ENCODE measurements at places on chromosomes 16 and 17. TPM values are rescaled to one million over a fixed set of nuclear protein-coding genes. Genes with fewer than 3 reads are reported as not detected.

FBXL19 gene
- total RNA-seq = 10.2 TPM

SECTM1 gene
- 7.5 TPM for total RNA-seq

GRCh38 chr17:7497228-7497627 is 13.1 kb downstream of the POLR2A start:
- no peaks in the 10 kb centered on the region for H3K4me1 ChIP-seq
- H3K36me3 ChIP-seq = peaks cover 75% of the 10 kb centered on the region
- DNase-seq = no peak
- no peak overlapping the region for H3K27ac ChIP-seq

DNA sequence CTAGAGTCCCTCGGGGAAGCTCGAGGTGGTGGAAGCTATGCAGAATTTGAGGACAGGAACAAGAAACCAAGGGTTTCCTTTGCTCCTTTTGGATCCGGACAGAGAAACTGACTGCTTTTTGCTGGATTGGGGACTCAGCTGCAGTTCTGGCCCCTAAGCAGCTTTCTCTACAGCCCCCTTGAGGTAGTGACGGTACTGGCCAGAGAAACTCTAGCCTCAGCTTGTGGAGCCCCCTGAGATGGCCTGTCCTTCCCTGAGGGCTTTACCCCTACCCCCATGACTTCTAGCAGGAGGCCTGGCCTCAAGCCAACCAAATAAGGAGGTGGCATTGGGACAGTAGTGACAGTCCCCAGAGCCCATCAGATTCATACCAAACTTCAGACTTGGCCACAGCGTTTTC is 118.1 kb downstream of the IRX5 start:
- no peaks in the 10 kb centered on the region for H3K4me1 ChIP-seq
- H3K4me3 ChIP-seq = no peak overlapping the region

DNA sequence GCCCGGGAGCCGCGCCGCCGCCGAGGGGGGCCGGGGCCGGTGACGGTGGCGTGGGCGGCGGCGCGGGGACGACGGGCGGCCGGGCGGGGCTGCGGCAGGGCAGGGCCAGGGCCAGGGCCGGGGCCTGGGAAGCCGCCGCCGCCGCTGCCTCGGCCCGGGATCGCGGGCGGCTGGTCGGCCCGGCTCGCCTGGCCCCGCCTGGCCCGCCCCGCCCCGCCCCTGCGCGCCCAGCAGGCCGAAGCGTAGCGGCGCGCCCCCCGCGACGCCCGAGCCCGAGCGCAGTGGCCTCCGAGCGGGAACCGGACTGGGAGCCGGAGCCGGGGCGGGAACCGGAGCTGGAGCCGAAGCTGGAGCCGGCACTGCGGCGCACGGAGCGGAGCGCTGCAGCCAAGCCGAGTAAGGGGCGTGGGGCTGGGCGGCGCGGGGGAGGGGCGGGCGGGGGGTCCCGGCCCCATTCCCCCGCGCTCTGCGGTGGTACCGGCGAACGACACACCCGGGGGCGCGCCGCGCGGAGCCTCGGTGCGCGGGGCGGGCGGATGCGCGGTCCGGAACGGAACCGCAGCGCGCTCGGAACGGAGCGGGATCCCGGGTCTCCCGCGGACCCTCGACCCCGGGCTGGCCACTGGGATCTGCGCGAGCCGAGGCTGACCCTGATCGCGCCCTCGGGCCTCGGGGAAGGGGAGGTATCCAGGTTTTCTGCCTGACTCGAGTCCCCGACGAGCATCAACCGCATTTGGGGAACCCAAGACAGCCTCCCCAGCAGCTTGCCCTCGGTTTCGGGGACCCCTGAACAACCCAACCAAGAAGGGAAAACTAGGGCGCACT is at the start of gene BEAN1:
BEAN1 (plus strand) TSS at position 260 of the 825 bp plus-strand sequence. CDS start 10,382 bp downstream, outside the sequence.
- no peaks in the 10 kb centered on the region for H3K36me3 ChIP-seq
- DNase-seq = no peak
- H3K4me1 ChIP-seq = no peaks in the 10 kb centered on the region
- H3K27ac ChIP-seq = no peak within 1 kb of the TSS
- H3K4me3 ChIP-seq = no peak within 1 kb of the TSS

GRCh38 chr16:53052519-53053501 is at the start of gene CHD9NB:
CHD9NB (minus strand) TSS chr16:53052897; CDS start chr16:53044158, 8,739 bp downstream.
- H3K27ac ChIP-seq = no peak within 1 kb of the TSS
- H3K4me1 ChIP-seq = peaks cover 19% of the 10 kb centered on the region
- no peak for DNase-seq
- no peaks in the 10 kb centered on the region for H3K27me3 ChIP-seq
- H3K36me3 ChIP-seq = no peaks in the 10 kb centered on the region

DNA sequence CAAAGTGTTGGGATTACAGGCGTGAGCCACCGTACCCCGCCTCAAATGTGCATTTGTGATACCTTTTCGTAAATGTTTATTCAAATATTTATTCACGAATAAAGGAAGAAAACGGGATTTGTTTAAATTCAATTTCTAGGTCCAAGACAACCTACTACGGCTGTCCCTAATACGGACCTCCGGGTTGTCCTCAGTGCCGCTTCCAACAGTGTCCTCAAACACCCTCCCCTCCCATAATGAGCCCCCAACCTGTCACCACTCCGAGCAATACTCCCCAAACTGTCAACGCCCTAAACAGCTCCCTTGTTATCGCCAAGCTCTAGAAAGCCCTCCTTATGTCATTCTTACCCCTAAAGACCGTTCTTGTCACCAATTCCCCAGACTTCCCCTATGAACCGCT is 539 bp upstream of the GABARAPL2 start:
- no peak for DNase-seq
- H3K36me3 ChIP-seq = peaks cover 30% of the 10 kb centered on the region
- H3K4me1 ChIP-seq = peaks cover 20% of the 10 kb centered on the region

GRCh38 chr17:4010754-4011153 is 46.5 kb upstream of the ATP2A3 start:
- no peak overlapping the region for H3K27ac ChIP-seq
- peaks cover 74% of the 10 kb centered on the region for H3K36me3 ChIP-seq
- no peak overlapping the region for H3K4me3 ChIP-seq
- H3K27me3 ChIP-seq = no peaks in the 10 kb centered on the region

GRCh38 chr16:78755751-78756661 is 656.6 kb downstream of the WWOX start:
- no peak overlapping the region for H3K27ac ChIP-seq
- no peaks in the 10 kb centered on the region for H3K36me3 ChIP-seq
- no peak overlapping the region for H3K4me3 ChIP-seq
- DNase-seq = no peak
- no peaks in the 10 kb centered on the region for H3K27me3 ChIP-seq

DNA sequence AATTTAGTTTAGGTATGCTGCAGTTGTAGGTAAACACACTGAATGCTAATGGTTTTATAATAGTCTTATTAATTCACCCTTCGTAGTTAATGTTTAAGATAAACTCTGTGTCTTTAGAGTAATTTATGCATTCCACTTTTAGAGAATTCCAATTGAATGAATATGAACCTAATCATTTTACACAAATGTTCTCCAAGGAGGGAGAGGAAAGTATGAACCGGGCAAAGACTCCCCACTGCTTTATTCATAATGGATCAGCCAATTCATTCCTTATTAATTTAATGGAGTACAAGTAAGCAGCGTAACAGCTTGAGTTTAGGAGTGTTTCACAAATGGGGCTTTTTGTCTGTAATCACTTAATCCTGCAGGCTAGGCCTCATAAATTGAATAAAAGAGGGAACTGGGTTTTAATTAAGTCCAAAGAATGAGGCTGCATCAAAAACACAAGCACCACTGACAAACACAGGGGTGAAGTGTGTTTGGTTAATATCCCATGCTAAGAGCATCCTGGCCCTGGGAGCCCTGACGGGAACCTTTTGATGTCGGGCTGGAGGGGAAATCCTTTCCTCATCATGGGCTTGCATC is 375.7 kb upstream of the DYNLRB2 start:
- no peak overlapping the region for H3K4me3 ChIP-seq
- H3K4me1 ChIP-seq = no peaks in the 10 kb centered on the region
- H3K27ac ChIP-seq = no peak overlapping the region
- no peaks in the 10 kb centered on the region for H3K27me3 ChIP-seq
- H3K36me3 ChIP-seq = no peaks in the 10 kb centered on the region

DNA sequence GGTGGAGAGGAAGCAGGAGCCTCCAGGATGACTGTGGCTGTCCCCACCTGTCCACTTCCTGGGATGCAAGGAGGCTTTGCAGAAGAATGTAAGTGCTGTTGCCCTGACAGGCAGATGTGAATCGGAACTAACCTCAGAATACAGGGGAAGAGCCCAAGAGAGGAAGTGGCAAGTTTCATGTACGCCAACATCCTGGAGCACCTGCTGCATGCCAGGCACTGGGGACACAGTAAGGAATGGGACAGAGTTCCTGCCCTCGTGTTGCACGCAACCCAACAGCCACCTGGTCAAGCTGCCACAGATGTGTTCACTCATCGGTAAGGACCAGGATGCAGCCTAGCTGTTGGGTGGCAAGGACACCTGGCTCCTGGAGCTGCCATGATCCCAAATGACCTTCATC is 98.6 kb upstream of the RPL38 start:
- H3K27me3 ChIP-seq = no peaks in the 10 kb centered on the region
- no peaks in the 10 kb centered on the region for H3K4me1 ChIP-seq
- no peak overlapping the region for H3K27ac ChIP-seq
- H3K36me3 ChIP-seq = no peaks in the 10 kb centered on the region
- no peak overlapping the region for H3K4me3 ChIP-seq

- H3K27ac ChIP-seq = peak overlapping the region; percentile 31
- H3K4me3 ChIP-seq = no peak overlapping the region
- H3K4me1 ChIP-seq = peaks cover 6% of the 10 kb centered on the region
- H3K36me3 ChIP-seq = peaks cover 7% of the 10 kb centered on the region
- DNase-seq = no peak
Observed at GRCh38 chr16:11957591-11958395, 7.2 kb upstream of the TNFRSF17 start.

DNA sequence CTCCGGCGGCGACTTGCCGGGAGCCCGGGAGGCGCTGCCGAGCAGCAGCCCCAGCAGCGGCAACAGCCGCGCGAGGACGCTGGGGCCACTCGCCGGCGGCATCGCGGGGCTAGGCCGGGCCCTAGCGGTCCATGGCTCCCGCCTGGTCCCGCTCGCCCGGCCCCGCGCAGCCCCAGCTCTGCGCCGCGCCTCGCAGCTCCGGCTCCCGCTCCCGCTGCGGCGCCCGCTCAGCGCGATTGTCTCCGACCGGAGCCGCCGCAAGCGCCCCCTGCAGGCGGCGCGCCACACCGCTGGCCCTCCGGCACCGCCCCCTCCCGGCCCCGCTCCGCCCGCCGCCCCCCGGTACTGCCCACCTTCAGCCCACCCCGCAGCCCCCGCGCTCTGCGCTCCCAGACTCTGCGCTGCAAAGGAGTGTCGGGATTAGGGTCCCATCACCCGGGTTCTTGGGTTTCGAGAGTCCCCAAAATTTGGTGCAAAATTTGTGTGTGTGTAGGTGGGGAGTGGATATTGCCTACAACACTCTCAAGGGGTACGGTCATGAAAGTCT is at the start of gene FAM171A2:
FAM171A2 (minus strand) TSS at position 241 of the 547 bp plus-strand sequence; CDS start at position 102, 139 bp downstream.
- peak; percentile 76 for DNase-seq
- H3K4me1 ChIP-seq = peaks cover 5% of the 10 kb centered on the region
- H3K27me3 ChIP-seq = peaks cover 17% of the 10 kb centered on the region
- H3K4me3 ChIP-seq = peak within 1 kb of the TSS; percentile 61

- no peaks in the 10 kb centered on the region for H3K36me3 ChIP-seq
- no peaks in the 10 kb centered on the region for H3K4me1 ChIP-seq
- no peak for DNase-seq
- H3K27me3 ChIP-seq = no peaks in the 10 kb centered on the region
- no peak overlapping the region for H3K4me3 ChIP-seq
Observed at GRCh38 chr16:83704656-83705055, 103.1 kb upstream of the HSBP1 start.

DNA sequence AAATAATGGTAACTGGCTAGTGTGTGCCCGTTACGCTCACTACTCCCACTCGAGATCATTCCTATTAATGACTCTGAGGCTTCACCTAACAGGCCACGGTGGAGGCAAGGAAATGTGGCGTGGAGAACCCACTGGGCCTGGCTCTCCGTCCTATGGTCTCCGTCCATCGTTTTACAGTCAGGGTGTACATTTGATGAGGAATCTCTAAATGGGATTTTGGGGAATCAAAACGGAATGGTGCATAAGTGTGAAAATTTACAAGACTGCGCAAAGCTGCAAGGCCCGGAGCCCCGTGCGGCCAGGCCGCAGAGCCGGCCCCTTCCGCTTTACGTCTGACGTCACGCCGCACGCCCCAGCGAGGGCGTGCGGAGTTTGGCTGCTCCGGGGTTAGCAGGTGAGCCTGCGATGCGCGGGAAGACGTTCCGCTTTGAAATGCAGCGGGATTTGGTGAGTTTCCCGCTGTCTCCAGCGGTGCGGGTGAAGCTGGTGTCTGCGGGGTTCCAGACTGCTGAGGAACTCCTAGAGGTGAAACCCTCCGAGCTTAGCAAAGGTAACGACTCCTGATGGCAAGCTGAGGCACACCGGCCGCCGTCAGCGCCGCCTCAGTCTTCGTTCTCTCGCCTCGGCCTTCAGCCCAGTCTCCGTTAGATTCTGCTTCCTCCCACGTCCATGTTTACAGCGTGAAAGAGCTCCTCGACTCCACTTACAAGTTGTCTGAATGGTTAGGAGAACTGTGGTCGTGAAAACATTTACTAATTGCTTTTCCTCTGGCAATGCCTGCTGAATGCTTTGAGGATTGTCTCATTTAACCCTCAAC is at the start of gene RAD51C:
RAD51C (plus strand) TSS at position 364 of the 817 bp plus-strand sequence; CDS start at position 406, 42 bp downstream.
- H3K4me3 ChIP-seq = peak within 1 kb of the TSS; percentile 78
- peaks cover 12% of the 10 kb centered on the region for H3K4me1 ChIP-seq
- H3K27ac ChIP-seq = peak within 1 kb of the TSS; percentile 82
- H3K27me3 ChIP-seq = no peaks in the 10 kb centered on the region
- peak; percentile 79 for DNase-seq
- H3K36me3 ChIP-seq = peaks cover 3% of the 10 kb centered on the region

GRCh38 chr17:82871056-82871775 is 31.4 kb upstream of the ZNF750 start:
- no peak overlapping the region for H3K4me3 ChIP-seq
- DNase-seq = peak; percentile 78
- H3K4me1 ChIP-seq = peaks cover 36% of the 10 kb centered on the region
- H3K27ac ChIP-seq = peak overlapping the region; percentile 89
- no peaks in the 10 kb centered on the region for H3K27me3 ChIP-seq
- H3K36me3 ChIP-seq = peaks cover 28% of the 10 kb centered on the region

DNA sequence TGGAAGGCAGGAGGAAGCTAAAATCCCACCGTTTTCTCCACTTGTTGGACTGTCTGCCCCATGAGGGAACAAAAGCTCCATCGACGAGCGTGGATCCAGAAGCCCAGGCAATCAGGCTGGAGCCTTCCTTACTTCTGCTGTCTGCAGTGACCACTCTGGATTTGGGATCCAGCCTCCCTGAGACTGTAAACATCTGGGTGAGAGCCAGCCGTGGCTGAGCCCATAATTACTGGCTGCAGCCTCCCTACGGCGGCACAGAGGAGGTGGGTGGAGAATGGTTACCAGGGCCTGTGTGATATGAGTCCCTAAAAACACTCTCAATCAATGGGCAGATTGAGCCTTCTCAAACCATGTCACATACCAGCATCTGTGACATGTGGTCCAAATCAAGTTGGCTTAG is 158.2 kb downstream of the FOXL1 start:
- no peak for DNase-seq
- peaks cover 54% of the 10 kb centered on the region for H3K27me3 ChIP-seq
- no peak overlapping the region for H3K4me3 ChIP-seq
- H3K4me1 ChIP-seq = peaks cover 2% of the 10 kb centered on the region
- H3K27ac ChIP-seq = no peak overlapping the region

DNA sequence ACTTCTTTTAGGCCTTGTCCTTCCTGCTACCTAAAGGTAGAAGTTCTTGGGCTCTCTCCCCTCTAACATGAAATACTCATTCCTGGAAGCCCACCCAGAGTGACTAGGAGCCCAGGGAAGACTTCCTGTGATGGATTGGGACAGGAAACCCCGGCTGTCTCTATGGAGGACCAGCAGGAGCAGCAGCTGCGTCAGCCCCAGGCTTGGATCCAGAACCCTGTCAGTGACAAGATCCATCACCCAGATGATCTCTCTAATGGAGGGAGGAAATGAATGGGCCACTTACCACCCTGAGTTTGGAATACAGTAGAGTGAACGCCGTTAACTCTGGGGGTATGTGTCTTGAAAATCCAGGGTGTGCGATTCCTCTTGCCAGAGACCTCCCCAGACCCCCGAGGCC is 195.7 kb upstream of the WSCD1 start:
- H3K36me3 ChIP-seq = no peaks in the 10 kb centered on the region
- H3K27me3 ChIP-seq = no peaks in the 10 kb centered on the region
- no peaks in the 10 kb centered on the region for H3K4me1 ChIP-seq
- no peak for DNase-seq
- no peak overlapping the region for H3K4me3 ChIP-seq

Data from thymus (tissue), 14 donors.